ENCODE measurements at places on chromosomes 6 and 20.

GRCh38 chr6:36083446-36083845, 46.9 kb upstream of the MAPK13 start:
- no peak for DNase-seq

- no peak for DNase-seq
These were observed 48.9 kb downstream of the RNASET2 start for GRCh38 chr6:166907373-166907841.

DNA sequence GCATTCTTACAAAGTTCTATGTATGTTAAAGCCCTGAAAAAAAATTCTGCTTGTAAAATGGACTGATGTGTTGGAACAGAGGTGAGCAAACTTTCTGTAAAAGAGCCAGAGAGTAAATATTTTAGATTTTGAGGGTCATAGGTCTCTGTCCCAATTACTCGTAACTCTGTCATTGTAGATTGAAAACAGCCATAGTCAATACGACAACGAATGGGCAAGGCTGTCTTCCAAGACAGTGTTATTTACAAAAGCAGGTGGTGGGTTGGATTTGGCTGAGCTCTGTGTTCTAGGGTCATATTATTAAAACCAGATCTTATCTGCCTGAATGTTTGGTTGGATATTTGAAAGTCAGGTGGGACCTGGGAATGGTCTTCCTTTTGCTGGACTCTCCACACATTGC, 135.2 kb downstream of the EYA2 start:
- DNase-seq: no peak

DNA sequence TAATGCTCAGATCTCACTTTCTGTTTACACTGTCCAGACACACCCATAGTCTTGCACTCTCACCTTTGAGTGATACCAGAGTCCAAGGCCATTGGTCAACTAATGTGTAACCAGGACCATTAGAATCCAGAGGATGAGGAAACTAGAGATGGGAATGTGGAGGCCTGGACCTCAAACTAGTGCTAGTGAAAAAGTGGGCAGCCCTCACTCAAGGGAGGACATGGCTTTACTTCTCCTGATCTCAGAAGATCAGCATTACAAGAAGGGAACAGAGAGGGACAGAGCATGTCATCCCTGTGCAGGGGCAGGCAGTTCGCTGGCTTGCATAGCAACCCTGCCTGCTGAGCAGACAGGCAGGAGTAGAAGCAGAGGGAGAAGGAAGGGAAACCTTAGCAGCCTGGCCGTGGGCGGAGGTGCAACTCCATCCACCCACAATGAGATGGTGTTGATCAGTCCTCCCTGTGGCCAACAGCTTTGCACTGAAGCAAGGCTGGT, 22.6 kb upstream of the XRN2 start:
- DNase-seq: no peak

GRCh38 chr6:166343150-166343487, 774 bp upstream of the SFT2D1 start:
- no peak for DNase-seq

DNA sequence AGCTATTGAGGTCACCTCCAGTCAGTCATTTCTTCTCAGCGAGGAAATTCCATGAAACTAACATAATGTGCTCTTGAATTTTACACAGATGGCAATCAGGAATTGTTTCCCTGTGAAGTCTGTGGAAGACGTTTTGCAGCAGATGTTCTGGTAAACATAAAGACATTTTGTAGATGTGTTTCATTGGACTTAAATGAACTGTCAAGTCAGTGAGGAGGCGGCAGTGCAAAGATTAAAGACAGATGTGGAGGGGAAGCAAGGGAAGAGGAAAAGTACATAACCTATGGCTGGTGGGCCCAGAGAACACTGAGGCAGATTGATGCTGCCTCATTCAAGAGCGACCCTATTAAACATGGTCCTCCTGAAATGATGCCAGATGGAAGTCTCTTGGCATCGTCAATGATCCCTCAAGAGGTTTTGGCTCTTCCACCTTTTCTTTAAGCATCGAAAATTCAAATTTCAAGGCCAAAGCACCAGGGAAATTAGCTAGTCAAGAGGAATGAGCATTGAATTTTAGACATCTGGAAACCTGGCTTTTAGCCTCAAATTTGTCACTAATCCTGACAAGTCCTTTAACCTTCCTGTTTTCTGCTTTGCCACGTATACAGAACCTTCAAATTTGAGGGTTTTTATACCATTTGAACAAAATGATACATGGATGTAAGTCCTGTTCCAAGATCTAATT, 20.1 kb downstream of the ZC2HC1B start:
- DNase-seq: no peak

DNA sequence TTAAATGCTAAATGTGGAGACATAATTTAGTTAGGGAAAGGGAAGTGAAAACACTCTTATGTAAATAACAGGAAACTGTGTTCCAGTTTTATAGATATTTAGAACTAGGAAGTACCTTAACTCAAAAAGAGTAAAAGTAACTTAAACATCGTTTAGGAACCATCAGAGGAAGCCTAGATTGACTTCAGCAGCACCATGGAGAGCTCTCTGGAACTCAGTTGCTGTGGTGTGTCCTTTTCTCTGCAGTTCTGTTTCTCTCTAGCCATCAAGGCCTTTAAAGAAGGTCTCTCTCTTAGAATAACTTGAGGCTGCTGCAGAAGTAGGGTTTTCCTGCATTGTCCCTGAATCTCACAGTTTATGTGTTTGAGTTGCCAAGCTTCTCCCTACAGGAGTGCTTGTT, 26.9 kb downstream of the CLVS2 start:
- no peak for DNase-seq

GRCh38 chr6:137821491-137821890, 45.6 kb upstream of the TNFAIP3 start:
- DNase-seq: no peak

GRCh38 chr6:169381988-169382387, 128.3 kb upstream of the THBS2 start:
- no peak for DNase-seq

- DNase-seq: no peak
These were observed 202.4 kb downstream of the LY86 start for GRCh38 chr6:6790891-6791290.

- DNase-seq: no peak
These were observed 29.7 kb downstream of the SPDEF start for GRCh38 chr6:34526241-34526972.

DNA sequence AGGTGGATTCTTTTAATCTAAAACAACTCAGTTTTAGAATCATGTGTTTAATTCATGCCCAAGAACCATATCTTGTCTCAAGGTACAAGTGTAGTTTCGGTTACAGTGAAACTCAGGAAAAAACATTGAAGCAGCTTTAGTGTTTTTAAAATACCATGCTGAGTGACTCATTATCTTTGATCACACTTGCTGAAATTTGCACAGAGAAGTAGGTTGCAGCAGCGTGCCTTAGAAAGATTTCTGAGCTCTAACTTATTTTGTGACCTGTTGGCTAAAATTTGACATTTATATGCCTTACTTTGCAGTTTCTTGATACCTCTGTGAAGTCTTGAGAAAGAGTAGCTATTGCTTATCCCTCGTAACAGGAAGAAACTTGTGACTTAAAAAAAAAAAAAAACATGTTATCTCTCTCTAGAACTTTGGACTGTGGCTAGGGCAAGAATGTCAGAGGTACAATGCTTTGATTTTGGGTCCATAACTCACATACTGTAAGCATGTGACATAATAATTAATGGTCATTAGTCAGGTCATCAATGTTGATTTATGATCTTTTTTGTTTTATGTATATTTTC, 34.5 kb upstream of the FUCA2 start:
- no peak for DNase-seq

DNA sequence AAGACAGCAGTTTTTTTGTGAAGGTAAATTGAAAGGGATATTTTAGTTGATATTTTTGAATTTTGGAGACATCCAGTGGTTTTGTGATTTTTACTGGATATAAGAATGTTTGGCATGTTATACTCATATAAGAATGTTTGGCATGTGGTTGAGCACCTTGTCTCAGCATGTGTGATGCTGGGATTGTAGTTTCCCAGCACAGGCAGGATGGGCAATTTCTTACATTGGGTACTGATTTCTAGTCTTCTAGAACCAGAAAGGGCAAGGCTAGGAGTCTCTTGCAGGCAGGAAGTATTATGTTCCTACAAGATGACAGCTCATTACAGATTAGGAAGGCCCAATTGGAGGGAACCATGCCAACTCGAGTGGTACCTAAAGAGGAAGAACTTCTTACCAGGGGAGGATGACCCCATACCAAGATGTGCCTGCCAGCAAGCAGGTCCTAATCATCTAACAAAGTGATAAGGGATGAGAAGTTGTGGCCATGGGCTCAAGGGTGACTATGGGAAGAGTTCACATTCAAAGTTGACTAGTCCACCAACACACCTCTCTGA, 377.8 kb downstream of the UTRN start:
- DNase-seq: no peak

- no peak for DNase-seq
These were observed 106.4 kb upstream of the PTPN1 start for GRCh38 chr20:50403565-50404418.

GRCh38 chr6:114712129-114712662, 369.4 kb upstream of the HS3ST5 start:
- no peak for DNase-seq

DNA sequence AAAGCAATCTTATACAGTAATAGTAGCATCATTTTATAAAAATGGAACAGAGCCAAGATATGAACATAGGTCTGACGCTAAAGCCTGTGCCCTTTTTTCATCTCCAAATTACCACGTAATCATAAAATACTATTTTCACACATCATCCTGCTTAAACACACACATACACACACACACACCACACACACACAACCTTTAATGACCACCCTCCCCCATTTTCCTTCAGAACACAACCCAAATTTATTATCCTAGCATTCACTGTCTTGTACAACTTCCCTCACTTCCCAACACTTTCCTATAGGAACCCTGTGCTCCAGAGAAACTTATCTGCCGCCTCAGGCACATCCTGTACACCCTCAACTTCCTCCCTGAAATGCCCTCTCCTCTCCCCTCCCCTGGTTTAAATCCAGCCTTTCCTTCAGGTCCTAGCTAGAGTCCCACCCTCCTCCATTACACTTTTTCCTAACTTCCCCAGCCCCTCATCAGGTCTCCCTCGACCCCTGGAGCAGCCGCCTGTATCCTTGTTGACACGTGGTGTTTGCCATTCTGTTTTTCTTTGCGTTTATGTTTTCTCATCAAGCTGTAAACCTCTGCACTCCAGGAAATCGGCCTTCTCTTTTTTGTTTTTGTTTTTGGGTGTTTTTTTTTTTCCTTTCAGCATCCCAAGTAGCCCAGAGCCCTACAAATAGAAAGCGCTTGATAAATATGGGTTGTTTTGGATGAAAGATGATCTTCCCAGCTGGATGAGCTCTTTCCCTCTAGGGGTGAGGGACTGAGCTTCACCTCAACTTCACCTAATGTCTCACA, 968 bp upstream of the MMP24 start:
- no peak for DNase-seq

DNA sequence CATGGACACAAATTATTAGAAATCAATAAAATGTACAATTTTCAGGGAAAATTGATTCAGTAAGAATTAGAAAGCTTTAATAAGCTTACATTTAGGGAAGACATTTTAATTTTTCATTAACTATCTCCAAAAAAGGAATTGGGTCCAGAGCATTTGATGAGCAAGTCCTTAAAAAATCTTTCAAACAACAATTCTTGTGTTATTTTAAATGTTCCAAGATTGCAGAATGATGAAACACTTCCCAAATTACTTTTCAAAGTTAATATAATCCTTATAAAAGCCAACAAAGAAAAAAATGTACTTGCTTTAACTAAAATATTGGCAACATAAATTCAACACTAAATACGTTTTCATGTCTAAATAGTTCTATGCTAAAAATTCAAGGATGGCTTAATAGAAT, 102.0 kb downstream of the ADAT2 start:
- no peak for DNase-seq

DNA sequence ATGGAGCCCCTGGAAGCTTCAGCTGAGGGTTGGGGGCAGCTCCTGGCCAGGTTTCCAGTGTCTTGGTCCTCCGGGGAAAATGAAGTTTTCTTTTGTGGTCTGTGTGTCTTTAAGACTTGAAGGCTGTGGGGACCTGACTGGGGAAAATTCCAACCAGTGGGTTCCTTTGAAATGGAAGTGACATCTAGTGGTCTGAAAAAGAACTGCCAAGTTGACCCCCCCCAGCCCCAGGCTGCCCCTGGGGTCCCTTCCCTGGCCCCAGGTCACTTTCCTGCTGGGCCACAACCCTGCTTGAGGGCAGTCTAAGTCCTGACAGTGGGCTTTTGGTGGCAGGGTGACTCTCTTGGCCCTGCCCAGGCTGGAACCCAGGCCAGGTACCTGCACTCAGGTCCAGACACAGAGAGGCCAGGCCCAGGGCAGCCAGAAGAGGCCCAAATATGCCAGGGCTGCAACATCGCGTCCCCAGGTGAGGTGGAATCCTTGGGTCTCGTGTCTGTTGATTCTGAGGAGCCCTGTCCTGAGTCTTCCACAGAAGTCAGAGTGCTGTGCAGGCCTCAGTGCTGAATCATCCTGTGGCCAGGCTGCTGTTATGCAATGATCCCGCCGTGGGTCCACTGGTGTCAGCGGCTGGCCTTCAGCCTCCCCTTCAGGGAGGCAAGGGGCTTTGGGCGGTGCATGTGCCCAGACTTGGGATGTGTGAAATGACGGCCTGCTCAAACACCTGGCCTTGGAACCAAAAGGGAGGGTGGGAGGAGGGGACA, 68.4 kb downstream of the VEGFA start:
- DNase-seq: no peak

GRCh38 chr6:44569931-44570385, 182.5 kb downstream of the CDC5L start:
- no peak for DNase-seq

DNA sequence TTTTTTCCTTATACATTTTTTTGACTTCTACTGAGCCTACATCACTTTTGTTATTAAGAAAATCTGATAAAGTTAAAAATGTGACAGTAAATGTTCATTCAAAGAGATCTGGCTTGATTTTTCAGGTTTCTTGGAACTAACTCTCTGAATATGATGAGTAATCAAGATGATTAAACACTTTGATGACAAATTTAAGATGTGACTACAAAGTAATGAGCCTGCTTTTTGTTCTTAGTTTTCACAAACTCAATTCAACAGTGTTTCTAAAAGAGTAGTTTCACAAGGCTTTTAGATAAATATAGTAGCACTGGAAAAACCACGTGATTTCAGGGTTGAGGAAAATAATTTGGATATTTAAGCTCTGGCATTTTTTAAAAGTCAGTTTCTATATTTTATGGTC, 37.9 kb upstream of the HDDC2 start:
- no peak for DNase-seq

DNA sequence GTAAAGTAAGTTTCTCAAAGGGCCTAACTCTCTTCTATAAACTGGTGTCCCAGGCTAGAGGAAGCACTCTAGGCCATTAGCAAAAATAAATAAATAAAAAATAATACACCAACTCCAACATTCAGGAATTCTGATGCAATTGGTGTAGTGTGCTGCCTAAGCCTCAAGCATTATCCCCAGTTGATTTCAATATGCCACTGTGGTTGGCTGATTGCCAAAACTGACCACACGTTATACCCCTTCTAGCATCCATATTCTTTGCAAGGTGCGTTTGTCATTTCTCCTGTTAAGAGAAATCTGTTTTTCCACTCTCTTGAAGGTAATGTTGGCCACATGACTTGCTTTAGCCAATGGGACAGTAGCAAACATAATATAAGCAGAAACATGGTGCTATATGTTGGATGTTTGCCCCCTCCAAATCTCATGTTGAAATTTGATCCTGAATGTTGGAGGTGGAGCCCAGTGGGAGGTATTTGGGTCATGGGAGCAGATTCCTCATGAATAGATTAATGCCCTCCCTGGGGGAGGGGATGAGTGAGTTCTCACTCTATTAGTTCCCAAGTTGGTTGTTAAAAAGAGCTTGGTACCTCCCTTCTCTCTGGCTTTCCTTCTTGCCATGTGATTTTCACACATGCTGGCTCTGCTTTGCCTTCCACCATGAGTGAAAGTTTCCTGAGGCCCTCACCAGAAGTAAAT, 71.9 kb upstream of the PLCB4 start:
- DNase-seq: no peak
